ENCODE measurements at places on chromosomes 6 and 20.

DNA sequence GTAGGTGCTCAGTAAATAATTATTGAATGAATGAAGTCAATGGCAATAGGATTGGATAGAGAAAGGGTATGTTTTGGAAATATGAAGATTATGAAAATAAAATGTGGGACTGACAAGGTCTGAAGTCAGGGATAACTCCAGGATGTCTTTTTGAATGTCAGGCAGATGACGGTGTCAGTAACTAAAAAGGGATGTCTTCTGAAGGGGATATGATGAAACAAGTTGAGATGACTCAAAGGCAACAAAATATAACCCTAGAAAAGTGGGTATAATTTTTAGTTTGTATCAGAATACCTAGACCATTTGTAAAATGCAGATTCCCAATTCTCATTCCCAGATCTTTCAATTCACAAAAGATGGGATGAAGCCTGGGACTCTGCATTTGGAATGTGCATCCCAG, 257.3 kb upstream of the SGK1 start:
- DNase-seq: no peak

- DNase-seq: no peak
Measured at GRCh38 chr6:79425589-79426311, 111.5 kb downstream of the LCA5 start.

DNA sequence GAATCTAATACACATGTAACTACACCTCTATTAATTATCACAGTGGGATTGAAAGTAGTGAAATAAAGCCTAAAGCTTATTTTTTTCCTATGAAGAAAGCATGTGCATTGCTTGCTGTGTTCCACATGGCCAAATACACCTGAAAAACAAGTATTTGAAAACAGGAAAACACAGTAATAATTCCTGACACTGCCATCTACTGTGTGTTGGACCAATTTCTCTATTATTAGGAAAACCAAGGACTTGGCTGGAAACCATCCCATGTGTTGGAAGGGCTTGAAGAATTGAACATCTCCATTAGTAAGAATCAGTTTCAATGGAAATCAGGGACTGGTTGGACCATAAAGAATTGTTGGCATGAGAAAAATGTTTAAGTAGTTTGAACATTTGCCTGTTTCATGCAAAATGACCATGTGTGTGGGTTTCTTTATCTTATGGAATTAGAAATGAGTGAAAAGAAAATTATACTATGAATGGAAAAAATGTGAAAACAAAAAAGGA, 124.1 kb downstream of the PHF3 start:
- no peak for DNase-seq

- DNase-seq: no peak
Measured at GRCh38 chr6:138550346-138550767, 51.1 kb upstream of the NHSL1 start.

DNA sequence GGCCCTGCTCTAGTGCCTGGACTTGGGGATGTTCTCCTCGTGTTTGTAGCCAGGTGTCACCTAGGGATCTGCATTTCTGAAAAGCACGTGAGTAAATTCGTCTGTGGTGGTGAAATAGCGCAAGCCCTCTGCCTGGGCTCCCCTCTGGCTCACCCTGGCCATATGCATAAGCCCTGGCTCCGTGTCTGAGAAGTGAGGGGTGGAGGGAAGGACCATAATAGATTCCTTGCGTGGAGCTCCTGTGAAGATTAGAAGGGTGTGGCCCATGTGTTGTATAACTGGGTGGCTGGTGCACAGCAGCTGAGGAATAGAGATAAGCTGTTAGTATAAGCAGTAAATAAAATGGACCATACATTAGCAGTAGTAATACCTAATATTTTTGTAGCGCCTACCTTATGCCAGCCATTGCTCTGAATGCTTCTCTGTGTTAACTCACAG, 4.8 kb downstream of the BCAS1 start:
- DNase-seq: no peak

DNA sequence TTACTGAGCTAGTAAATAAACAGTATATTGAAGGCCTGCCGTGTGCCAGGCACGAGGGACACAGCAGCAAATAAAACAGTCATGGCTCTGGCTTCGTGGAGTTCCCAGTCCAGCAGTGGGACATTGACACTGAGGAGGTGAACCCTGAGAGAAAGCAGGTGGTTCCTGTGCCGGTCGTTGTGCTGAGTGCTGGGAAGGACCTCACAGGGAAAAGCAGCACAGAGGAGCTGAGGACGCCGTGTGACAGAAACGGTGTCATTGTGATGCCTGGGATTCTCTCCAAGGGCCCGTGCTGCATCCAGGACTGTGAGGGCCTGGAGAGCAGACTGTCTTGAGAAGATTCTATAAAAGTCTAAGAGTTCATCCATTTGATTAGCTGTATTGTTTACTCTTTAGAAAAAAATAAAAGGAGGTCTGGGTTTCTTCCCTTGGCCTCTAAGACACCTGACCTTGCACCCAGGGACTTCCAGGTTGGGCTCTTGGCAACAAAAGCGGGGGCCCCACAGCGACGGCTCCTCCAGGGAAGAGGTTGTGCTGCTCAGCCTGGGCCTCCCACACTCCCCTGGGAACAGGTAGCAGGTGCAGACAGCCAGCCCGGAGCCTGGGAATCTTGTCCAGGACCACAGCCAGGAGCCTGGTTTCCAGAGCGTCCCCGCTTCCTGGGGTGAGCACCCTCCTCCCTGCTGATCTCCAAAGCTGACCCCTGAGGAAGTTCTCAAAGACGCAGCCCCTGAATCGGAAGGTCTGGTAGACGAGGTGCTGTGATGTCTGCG, 251.2 kb upstream of the PMEPA1 start:
- DNase-seq: no peak

DNA sequence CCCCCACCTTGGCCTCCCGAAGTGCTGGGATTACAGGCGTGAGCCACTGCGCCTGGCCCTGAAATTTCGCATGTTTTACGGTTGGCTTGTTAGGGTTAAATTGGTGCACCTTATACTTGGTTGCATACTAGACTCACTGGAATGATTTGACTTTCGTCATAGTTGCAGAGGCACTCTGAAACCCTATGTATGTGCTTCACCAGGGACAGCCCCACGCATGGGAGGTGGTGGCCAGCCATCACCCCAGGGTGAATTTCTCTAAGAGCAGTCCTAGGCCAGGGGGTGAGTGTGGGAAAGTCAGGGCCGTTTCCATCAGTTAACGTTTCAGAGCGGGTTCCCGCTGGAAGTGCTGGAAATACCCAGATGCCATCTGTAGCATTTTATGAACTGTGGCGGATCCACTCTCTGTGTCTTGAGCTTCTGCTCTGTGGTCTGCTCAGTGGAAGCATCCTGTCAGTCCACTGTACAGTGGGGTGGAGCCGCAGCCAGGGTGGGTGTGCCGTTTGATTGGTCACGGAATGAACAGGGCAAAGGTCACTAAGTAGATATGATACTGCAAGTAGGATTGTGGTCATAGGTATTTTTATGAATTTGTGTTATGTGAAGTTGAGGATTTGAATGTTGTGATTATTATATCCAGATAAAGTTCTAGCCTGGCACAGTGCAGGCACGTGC, 13.2 kb downstream of the DNAJC5 start:
- no peak for DNase-seq

DNA sequence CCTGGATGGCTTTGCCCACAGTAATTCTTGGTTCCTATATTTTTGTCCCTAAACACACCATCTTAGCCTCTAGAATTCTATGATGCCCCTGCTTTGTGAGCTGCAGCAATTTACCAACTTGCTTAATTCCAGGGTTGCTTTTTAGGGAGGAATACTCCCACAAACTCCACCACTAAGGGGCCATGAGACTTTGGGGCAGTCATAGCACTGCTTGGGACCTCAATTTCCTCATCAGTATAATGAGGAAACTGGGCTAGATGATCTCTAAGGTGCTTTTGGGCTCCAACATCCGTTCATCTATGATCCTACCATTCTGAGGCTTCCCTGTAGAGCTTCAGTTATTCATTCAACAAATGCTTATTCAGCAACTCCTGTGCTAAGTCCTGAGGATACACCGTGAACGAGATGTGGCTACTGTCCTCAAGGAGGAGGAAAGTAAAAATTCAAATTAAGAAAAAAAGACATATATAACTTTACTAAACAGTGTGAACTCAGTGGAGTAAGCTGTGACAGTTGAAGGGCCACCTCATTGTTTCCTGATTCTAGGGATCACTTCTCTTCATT, 75.3 kb downstream of the PRDM1 start:
- no peak for DNase-seq
